ENCODE measurements at places on chromosomes 11 and 22. TPM values are rescaled to one million over a fixed set of nuclear protein-coding genes. Genes with fewer than 3 reads are reported as not detected.

The LDHAL6A gene
- 0.96 TPM for total RNA-seq

The GUCY1A2 gene
- 99.2 TPM for total RNA-seq

The CD81 gene
- total RNA-seq = 160 TPM

The OR10A2 gene
- total RNA-seq = 1.9 TPM

The SMTNL1 gene
- not detected for total RNA-seq

The GLYAT gene
- total RNA-seq = 55.4 TPM

The APOBEC3B gene
- not detected for total RNA-seq

The SLC5A1 gene
- 1.4 TPM for total RNA-seq

The GLB1L2 gene
- 32.3 TPM for total RNA-seq

The HTATIP2 gene
- total RNA-seq = 21.7 TPM

The HEPN1 gene
- total RNA-seq = not detected

All from umbilical cord (tissue), 2 donors.